ENCODE measurements at places on chromosomes 4 and X.

- DNase-seq, result no peak
These were observed 461 bp downstream of the FBXW7 start for GRCh38 chr4:152535360-152535902.

DNA sequence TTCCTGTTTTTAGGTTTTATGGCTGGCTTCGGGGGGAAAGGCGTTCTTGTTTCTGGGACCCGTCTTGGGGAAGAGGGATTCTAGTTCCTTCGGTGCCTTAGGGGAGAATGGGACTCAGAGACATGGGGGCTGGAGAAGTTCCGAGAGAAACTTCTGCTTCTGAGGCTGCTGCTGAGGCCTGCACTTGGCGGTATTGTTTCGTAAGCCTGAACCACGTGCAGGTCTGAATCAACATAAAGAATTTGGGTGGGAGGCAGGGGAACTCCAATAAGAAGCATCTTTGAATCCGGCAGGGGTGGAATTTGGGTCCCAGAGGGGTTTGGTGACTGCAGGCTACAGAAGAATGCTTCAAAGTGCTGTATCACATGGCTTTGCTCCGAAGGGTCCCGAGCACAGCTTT lies 15.1 kb downstream of the XG start:
- peak; percentile 88 for DNase-seq

DNA sequence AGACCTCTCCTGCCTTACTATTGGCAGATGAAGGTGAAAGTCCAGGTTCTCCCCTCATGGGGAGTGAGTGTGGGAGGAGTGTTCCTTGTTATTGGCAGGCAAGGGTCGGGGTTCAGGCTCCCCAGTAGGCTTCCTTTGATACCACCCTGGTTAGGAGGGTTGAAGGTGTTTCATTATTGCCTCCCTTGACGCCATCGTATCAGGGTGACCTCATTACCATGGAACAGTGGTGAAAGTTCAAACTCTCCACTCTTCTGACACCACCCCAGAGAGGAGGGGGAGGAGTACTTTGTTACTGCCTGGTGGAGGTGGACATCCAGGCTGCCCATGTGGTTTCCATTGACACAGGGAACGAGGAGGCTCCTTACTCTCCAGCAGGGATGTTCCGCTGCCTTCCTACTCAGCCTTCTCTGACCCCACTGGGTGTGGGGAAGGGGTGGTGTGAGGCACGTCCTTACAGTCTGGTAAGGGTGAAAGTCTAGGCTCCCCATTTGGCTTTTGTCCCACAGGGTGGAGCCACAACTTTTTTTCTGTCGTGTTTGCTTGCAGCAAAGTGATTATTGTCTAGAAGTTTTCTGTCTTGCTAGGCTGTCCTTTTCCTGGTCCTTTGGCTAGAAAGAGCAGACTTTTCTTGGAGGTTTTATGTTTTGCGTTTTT lies 37.2 kb upstream of the USP9X start:
- DNase-seq, result no peak

DNA sequence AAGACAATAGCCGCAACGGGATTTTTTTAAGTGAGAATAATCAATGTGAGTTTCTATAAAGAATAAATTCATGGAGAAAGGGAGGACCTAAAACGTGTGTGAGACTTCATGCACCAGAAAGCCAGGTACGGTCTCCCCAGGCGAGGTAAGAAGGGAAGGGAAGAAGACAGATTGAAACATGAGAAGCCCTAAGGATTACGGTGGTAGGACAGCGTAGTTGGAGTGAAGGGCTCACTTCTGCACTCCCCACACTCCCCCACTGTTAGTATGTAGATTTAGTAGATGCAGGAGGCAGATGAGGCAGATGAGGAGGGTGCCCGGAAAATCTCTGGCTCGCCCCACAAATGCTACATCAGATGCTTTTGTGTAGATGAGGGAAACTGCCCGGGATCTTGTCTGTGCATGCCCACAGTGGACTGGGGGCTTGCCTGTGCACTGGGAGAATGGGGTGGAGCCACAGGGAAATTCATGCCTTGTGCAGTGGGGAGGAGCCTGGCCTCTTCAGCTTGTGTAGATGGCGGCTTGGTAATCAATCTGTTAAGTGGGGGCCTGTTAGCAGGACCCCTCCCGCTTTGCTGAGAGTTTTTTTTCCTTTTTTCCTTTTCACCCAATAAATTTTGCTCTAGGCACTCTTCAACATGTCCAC lies 1544.5 kb upstream of the TENM3 start:
- DNase-seq, result no peak

- no peak for DNase-seq
These were observed 101.0 kb downstream of the ATP11C start for GRCh38 chrX:139831675-139832456.
